ENCODE measurements at places on chromosomes 1 and 21.
A peak's percentile ranks its signal among the peaks of the same experiment; 100 is the strongest.

DNA sequence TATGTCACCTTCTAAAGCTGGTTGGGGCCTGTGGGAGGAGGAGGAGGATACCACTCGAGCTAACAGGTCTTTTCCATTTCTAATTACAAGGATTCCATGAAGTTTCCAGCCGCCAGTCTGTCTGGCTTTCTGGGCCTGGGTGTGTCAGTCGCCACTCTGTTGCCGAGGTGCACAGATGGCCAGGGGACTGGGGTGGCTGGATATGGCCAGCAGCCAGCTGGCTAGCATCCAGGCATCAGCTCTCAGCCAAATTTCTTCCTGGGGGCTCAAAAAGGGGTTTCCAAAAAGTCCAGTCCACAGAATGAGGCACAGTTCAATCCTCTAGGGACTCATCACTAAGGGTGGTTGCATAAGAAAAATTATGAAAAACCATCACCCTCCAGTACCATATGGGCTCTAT is 32.4 kb downstream of the ITPKB start:
- DNase-seq = no peak

DNA sequence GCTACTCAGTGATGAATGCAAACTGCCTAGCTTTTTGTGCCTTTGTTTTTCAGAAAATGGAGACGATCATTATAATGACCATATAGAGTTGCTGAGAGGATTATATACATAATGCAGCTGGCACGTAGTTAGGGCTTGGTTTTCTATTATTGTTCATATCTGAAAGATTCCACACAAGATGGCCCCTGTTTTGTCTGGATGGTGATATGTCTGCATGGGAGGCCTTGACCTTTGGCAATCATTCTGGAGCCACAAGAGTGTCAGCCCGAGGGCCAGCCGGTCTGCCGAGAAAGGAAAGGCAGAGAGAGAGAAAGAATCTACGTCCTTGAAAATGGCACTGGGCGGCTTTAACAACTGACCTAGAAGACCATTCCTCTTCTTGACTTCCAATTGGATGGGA is 5.7 kb upstream of the SH2D1B start:
- no peak for DNase-seq

GRCh38 chr21:16455978-16456377 is 726.2 kb downstream of the USP25 start:
- DNase-seq = no peak

- DNase-seq = no peak
These were observed 26.8 kb upstream of the TNFRSF1B start for GRCh38 chr1:12140016-12140415.

DNA sequence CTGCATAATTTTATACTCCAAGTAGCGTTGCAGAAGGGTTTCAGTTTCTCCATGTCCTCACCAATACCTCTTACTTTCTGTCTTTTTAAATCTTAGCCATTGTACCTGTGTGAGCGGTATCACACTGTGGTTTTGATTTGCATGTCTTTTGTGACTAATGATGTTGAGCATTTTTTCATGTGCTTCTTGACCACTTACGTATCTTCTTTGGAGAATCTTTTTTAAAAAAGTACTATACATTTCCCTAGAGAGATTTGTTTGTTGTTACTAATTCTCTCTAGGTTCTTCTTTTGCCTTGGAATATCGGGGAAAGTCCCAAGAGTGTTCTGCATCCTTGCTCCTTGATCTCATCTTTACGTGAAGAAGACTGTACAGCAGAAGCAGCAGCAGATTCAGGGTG is 81.8 kb upstream of the WARS2 start:
- DNase-seq = no peak

GRCh38 chr1:22665752-22666151 is 12.7 kb downstream of the C1QB start:
- DNase-seq = no peak

- peak; percentile 45 for DNase-seq
These were observed 38.0 kb upstream of the RASAL2 start for GRCh38 chr1:178055779-178056471.

- DNase-seq = no peak
These were observed 8.4 kb upstream of the BGLAP start for GRCh38 chr1:156233426-156234127.

- peak; percentile 62 for DNase-seq
These were observed 4.5 kb downstream of the DLGAP3 start for GRCh38 chr1:34924759-34925555.

DNA sequence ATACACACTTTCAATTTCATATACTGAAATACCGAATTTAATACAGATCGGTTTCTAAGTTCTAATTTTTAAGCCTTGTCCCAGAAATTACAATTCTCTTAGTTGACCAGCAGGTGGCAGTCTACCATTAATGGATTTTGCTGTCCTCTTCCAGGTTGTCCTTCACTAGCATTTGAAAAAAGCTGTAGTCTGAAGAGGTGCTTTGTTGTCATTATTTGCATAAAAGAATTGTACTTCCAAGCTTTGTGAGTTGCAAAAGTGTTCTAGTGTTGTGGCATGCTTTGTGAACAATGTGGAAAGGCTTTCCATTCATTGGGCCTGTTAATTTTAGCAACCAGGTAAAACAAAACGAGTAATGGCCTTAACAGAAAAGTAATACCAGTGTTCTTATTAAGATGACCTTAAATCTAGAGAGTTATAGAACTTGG is 193.6 kb downstream of the RPS6KC1 start:
- DNase-seq = peak; percentile 1

GRCh38 chr1:179774000-179774399 is 30.9 kb downstream of the FAM163A start:
- no peak for DNase-seq

- DNase-seq = no peak
These were observed 102.3 kb upstream of the CSF3R start for GRCh38 chr1:36584874-36585453.

DNA sequence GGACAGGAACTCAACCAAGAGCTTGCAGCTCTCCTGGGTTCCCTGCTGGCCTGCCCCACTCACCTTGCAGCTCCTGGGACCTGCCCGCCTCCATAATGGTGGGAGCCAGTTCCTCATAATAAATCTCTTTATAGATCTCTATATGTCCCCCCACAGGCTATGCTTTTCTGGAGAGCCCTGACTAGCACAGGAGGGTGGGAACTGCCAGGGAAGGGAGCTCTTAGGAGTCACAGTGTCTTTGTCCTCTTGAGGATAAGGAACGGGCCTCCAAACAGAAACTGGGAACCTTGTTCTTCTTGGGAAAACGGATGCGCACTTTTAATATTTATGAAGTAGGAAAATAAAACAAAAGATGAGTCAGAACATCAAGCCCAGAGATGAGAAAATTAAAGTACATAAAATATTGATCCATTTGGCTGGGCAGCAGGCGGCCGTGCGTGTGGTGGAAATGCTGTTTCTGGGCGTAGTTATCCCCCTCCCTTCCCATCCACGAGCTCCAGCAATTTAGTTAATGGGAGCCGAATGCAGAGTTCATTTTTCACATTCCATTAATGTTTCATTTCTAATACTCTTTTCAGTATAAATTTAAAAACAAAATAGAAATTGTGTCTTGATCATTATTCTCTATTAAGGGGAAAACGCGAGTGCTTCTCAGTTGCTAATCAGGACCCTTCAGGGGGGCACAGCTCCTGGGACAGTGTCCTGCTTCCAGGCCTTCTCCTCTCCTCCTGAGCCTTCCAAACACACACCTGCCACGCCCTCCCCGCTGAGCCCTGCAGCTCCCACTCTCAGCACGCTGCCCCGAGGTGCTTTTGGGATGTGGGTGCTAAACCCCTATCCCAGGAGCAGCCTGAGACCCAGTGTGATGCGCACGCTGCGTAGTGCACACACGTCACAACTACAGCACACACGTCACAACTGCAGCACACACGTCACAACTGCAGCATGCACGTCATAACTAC is 323.3 kb upstream of the AJAP1 start:
- no peak for DNase-seq

GRCh38 chr1:179080866-179081686 is 794 bp upstream of the TOR3A start:
- DNase-seq = no peak
